K562 (cell line): ENCODE measurements at places on chromosomes 5 and 9.

DNA sequence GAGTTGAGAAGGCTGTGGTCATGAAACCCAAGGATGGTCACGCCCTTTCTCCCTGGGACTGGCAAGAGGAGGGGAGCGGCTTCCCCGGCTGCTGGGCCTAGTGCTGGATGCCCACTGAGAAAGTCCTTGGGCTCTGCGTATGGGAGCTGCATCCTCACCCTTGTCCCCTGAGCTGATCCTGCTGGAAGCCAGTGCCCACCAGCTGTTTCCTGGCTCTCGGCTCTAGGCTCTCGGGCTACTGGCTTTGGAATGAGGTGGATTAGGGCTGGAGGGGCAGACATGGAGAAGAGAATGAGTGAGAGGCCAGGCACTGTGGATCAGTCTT is 149.3 kb upstream of the PPP1R26 start:
- DNase-seq, result no peak

DNA sequence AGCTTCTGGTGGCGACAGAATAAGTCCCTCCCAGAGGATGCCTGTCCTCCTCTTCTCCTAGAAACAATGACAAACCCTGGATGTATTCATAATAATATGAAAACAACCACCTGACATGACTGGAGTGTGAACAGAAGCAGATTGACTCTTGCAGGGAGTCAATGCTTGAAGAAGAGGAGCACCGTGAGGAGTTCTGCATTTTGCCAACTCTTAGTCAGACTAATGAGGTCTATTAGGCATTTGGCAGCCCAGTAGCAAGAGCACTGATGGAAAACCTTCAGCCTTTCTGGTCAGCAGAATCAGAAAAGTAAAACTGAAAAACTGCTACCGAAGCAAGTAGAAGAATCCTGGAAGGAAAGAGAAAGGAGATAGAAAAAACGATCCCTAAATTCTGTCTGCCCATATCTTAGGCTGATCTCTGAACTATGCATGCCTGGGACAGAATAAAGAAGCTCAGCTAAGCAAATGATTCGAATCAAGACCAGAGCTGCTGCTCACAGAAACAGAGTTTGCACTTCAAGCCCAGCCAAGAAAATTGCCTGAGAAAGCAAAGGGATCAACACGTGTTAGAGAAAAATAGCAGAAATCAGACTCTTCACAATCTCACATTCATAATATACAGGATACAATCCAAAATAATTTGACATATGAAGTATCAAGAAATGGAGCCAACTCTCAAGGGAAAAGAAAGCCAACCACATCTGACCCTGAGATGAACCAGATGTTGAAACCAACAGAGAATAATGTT is 69.5 kb upstream of the OSMR start:
- no peak for DNase-seq

DNA sequence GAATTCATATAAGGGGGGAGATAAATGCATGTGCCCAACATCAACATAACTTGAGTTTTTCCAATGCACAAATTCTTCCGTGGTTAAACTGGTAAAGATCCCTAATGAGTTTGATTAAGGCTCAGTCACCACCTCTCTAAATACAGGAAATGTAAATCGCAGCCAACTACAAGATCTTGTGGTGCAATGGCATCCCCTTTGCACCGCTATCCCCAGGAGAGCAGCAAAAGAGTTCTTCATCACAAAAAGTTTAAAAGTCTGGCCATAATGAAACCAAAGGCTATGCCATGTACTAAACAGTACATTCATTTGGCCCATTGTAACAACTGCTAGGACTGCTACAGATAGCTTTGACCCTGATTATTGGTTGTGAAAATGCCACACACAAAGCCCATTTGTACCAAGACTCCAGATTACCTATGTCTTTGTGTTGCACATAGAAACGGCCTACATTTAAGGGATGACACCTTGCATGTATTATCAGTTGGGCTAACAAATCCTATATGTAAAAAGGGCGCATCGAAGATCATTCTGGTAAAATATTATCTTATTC is 44.5 kb downstream of the ZNF608 start:
- no peak for DNase-seq

DNA sequence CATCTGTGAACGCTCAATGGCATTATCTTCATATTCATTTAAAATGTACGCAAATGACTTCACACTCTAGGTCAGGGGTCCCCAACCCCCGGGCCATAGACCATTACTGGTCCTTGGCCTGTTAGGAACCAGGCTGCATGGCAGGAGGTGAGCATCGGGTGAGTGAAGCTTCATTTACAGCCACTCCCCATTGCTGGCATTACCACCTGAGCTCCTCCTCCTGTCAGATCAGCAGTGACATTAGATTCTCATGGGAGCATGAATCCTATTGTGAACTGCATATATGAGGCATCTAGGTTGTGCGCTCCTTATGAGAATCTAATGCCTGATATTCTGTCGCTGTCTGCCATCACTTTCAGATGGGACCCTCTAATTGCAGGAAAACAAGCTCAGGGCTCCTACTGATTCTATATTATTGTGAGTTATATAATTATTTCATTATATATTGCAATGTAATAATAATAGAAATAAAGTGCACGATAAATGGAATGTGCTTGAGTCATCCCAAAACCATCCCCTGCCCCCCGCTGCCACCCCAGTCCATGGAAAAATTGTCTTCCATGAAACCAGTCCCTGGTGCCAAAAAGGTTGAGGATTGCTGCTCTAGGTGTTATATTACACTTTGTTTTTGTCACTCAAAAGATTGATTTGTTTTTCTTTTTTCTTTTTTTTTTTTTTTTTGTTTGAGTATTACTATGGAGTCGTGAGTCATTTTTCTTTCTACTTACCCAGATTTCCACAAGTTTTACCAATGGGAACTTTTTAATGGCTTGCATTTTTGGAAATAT is 127.2 kb downstream of the DOCK8 start:
- DNase-seq, result no peak

DNA sequence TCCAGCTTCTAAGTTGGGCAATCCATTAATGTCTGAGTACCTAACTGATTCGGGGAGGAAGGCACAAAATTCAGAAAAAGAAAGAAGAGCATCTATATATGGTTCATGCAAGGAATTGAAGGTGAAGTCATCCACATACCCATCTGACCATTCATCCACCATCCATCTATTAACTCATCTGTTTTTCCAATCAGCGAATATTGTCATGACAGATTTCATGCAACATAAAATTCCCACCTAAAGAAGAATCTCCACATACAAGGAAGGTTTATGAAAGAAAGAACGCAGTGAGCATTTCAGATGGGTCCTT is 164.7 kb downstream of the GRIA1 start:
- DNase-seq, result no peak

GRCh38 chr5:37495668-37496347 is 116.7 kb downstream of the WDR70 start:
- DNase-seq, result no peak

GRCh38 chr9:95764533-95765319 is 110.8 kb upstream of the ERCC6L2 start:
- DNase-seq, result no peak

DNA sequence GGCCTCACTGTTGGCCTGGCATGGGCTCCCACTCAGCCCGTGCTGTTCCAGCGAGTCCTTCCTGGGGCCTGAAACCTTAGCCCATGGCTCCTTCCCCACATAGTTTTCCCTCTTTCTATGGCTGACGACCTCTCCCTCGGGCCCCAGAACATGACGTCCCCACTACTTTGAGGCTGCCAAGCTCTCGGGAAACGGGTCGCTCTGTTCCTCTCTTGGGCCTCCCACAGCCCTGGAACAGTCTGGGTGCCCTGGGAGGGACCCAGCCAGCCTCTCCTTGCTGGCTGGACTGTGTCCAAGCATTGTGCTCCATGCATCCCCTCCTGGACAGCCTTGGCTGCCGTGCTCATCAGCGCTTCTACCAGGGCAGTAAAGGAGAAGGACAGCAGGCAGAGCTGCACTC is 118.3 kb downstream of the SYK start:
- DNase-seq, result no peak

DNA sequence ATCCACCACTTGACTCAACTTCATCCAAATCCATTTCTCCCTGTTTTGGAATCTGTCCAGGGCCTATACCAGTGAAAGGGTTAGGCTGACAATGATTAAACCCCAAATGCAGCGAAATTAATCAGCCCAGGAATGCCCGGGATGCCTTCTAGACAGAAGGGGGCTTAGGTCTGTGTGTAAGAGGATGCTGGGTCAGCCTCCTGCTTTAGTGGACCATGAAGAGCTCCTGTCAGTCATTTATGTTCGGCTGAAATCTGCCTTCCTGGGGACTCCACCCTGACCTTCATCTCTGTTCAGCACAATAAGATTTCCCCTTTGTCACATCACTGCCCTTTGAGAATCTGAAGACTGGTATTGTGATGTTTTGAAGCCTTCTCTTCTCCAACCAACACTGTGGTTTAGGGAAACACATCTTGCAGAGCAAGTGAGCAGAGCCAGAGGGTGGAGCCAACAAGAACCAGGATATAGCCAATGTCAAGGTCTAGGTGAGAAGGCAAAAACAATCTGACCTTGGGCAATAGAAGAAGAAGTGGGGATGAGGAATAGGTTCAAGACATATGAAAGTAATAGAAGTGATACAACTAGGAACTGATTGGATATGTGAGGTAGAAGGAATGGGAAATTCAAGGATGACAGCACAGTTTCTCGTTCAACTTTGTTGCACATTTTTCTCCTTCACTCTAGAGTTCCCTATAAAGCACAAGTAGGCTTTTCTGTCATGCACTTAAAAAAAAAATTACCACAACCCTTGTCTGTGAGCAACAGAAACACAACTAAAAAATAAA is 234.4 kb downstream of the ARHGAP26 start:
- no peak for DNase-seq

DNA sequence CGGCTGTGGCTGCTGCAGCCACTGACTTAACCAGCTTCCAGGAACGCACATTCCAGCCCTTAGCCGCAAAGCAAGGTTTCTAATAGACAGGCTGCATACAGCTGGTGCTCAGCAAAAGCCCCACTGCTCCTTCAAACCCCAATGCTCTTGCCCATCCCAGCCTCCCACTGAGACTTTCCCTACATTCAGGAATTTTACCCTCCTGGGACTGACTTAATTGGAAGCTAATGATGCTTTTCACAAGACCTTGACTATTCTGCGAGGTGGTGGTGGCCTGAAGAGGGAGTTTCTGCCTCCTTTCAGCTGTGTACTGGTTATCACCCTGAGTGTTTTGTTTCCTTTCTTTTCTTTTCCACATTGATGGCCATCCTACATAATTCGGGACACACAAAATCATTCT is 164.9 kb upstream of the IRX1 start:
- no peak for DNase-seq

DNA sequence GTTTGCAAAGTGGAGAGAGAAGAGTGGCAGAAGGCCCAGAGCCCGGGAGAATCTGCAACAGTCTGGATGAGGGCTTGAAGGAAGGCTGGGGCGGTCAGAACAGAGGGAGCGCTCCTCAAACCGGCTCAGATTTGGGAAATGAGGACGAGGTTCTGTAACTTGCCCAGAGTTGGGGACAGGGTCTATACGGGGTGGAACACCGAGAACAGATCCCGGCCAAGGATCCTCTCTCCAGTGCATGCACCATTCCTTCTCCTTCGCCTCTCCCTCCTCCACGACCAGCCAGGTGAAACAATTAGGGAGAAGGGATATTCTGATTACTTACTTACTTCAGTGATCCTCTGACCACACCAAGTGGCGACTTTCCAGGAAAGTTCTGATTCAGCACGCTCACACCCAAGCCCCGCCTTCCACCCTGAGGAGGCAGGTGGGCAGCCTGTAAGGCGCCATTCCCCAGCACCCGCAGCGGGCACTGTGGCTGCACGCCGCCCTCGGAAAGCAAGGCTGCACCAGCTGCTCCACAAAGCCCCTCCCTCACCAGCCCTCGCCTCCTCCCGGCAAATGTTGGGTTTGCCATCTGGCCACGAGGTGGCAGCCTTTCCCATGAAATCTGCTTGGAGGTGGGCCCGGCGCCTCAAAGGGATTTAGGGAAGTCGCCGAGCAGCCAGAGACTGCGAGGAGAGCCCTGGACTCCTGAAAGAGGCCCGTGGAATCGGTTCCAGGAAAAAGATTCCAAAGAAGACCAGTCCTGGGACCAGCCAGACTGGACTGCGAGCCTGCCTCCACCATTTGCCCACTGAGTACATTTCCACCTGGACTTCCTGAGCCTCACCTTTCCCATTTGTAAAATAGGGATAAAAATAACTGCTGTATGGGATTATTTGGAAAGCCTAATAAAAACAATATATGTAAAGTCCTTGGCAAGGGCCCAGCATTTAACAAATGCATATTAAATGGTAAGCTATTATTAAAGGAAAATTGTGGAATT is 22.2 kb upstream of the WWC1 start:
- DNase-seq, result peak; percentile 78

- peak; percentile 82 for DNase-seq
These were observed 3.3 kb upstream of the CDC20B start for GRCh38 chr5:55176176-55176818.

GRCh38 chr5:79750611-79751510 is 61.2 kb downstream of the CMYA5 start:
- no peak for DNase-seq

DNA sequence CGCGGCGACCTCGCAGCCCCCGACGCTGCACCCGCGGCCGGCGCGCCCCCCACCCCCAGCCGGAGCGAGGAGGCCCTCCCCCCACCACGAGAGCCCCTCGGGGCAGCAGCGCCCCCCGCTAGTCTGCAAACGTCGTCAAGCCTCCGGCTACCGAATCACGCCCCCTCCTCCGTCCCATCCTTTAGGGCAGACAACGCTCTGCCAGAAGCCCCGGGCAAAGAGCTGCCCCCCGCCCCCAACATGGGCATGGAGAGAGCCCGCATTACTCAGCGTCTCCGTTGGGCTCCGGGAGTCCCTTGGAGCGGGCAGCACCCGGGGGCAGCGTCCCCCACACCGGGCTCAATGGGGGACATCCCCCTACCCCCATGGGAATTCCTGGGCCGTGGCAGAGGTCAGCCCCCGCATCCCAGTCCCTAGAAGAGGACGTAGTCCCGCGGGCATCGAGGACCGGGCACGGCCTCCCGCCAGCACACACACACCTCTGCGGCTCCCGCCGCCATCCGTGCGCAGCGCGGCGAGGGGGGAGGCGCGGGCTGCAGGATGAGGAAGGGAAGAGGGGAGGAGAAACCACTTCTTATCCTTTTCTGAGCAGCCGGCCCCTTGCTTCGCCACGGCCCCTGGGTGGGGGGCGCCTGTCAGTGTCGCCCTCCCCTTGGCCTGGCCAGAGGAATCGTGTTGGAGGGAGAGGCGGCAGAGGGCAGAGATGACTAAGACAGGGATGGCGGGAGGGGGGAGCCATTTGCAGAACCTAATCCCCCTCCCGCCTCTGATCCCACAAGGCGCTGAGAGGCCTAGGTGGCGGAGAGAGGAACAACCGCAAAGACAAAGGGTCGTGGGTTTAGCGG is 750 bp downstream of the DNM1 start:
- peak; percentile 87 for DNase-seq

DNA sequence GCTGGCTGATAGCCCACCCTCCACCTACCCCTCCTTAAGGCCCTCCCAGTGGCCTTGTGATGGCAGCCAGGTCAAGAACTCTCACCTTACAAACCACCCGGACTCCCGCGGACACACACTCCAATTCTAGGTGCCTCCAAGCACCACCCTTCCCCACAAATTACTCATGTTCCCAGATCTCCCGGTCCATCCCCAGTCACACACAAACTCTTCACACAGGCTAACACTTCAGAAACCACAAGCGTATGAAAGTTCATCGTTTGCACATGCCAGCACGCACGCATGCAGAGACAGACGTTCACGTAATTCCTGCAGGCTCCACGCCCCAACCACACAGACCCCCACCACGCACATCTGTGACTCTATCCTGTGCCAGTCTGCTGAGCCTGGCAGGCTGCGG is 18.0 kb downstream of the NR5A1 start:
- no peak for DNase-seq
